ENCODE measurements at places on chromosomes 7 and 10.
A peak's percentile ranks its signal among the peaks of the same experiment; 100 is the strongest.

GRCh38 chr10:58451193-58451889, 61.3 kb upstream of the BICC1 start:
- DNase-seq, result no peak

GRCh38 chr10:51691135-51691534, 8.3 kb downstream of the CSTF2T start:
- no peak for DNase-seq

DNA sequence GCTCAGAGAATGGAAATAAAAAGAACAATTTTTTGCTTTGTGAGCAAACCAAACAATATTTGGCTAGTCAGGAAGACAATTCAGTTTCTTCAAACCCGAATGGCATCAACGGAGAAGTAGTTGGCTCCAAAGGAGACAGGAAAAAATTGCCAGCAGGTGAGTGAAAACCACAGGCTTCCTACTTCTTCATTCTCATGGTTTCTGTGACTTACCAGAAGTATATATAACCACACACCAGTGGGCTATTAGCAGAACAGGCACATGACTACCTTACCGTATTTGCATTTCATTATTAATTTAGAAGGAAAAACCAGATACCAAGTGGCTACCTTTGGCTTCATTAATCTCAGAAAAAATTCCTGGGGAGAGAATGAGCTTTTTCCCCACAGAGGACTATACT, 8.8 kb downstream of the TDRD1 start:
- no peak for DNase-seq

GRCh38 chr7:114670676-114671075, 251.2 kb upstream of the MDFIC start:
- peak; percentile 6 for DNase-seq

- no peak for DNase-seq
These were observed 323.8 kb upstream of the C7orf33 start for GRCh38 chr7:148266795-148267194.

GRCh38 chr7:151845412-151846205, 31.3 kb downstream of the PRKAG2 start:
- DNase-seq, result no peak

DNA sequence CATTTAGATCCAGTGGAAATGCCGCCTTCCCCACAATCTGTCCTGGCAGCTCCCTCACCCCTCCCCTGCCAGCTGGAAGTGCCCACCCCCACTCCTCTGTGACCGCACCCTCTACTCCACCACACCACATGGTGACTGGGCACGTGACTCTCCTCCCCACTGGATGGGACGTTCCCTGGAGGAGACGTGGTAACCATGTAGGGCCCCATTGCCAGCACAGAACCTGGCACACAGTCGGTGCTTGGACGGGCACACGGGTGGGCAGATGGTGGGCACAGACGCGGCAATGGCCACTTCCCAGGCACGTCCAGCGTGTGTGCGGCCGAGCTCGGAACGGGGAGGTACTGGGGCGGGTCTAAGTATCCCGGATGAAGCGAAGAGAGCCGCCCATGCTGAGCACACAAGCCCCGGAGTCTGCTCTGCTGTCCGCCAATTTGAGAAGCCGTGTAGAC, 245.6 kb downstream of the MAD1L1 start:
- DNase-seq, result no peak

- no peak for DNase-seq
These were observed 278.8 kb downstream of the DNAJB9 start for GRCh38 chr7:108848486-108848885.

GRCh38 chr7:45984386-45985295, 63.6 kb upstream of the IGFBP3 start:
- no peak for DNase-seq

DNA sequence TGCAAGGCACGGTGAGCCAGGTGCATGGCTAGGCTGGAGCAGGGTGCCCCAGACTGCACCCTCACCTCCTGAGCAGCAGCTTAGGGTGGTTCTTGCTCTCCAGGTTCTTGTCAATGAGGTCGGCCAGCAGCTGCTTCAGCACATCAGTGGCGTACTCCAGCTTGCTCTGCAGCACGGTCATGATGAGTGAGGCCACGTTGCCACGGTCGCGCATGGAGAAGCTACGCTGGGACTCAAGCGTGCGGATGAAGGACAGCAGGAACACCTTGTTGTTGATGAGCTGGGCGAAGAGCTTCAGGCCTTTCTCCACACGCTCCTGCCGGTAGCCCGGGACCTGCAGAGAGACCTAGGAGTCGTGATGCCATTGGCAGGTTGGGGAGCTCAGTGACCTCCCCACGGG, 408.0 kb downstream of the PLXNA4 start:
- no peak for DNase-seq

GRCh38 chr7:100806276-100806675, 21.0 kb downstream of the EPHB4 start:
- no peak for DNase-seq

- no peak for DNase-seq
These were observed 65.8 kb upstream of the CFAP46 start for GRCh38 chr10:133008196-133008595.

- DNase-seq, result peak; percentile 82
These were observed 163.0 kb upstream of the LAMB4 start for GRCh38 chr7:108293149-108293612.

DNA sequence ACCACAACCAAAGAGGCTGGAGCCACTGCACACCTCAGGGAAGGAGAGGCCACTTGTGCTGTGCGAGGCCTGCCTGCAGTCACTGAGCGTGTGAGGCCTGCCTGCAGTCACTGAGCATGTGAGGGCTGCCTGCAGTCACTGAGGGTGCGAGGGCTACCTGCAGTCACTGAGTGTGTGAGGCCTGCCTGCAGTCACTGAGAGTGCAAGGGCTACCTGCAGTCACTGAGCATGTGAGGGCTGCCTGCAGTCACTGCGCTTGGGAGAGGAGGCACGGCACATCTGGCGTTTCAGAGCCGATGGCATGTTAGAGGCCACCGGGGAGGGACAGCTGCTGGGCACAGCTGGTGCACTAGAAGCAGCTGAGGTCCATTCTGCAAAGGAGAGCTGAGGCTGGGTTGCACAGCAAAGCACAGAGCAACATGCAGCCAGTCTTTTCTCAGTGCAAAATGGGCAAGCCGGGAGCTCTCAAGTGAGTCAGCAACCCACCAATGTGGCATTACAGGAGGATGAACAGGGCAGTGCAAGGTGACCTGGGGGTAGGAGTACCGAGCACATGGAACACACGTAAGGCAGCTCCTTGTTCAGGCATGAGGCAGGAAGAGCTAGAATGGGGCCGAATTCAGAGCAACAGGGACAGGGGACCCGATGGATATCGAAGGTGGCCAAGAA, 540.1 kb downstream of the PTPRN2 start:
- DNase-seq, result no peak

- no peak for DNase-seq
These were observed 185.5 kb downstream of the CAMK1D start for GRCh38 chr10:12534824-12535223.

DNA sequence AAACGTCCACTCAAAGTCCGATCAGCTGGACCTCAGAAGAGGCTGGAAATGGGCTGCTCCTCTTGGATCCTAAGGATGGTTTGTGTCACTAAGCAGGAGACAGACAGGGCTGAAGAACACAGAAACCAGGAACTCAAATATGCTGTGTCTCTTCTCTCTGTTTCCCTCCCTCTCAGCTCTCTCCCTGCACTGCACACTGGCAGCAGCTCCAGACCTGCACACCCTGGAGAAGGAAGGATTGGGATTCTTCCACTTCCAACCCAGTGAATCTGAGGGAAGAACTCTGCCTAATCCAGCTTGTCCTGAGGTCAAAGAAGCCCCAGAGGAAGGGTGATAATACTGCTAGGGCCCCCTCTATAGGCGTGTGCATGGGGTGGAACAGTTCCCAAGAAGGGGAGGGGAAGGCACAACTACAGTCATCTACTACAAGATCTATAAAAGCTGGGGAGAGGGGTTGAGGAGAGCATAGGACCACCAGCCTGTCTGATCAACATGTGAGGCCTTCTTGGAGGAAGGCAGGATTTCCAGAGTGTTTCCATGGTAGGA, 22.7 kb upstream of the ZCCHC24 start:
- DNase-seq, result no peak

DNA sequence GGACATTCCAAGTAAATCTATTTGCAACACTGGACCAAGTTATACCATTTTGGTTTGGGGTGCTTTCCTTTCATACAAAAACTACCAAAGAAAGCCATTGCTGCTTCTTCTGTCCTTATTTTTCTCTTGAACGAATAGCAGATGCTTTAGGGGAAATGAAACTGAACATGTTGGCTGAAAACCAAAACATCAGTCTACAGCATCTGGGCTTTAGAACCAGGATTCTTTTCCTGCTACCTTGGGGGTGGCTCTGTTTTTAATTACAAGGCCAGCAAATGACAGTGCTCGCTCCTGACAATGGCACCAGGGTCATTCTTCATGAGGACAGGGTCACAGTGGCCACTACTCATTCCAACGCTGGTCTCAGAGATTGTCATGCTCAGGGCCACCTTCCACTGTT, 80.3 kb downstream of the WDR11 start:
- DNase-seq, result no peak

GRCh38 chr10:110867807-110868465, 3.8 kb upstream of the PDCD4 start:
- DNase-seq, result no peak

DNA sequence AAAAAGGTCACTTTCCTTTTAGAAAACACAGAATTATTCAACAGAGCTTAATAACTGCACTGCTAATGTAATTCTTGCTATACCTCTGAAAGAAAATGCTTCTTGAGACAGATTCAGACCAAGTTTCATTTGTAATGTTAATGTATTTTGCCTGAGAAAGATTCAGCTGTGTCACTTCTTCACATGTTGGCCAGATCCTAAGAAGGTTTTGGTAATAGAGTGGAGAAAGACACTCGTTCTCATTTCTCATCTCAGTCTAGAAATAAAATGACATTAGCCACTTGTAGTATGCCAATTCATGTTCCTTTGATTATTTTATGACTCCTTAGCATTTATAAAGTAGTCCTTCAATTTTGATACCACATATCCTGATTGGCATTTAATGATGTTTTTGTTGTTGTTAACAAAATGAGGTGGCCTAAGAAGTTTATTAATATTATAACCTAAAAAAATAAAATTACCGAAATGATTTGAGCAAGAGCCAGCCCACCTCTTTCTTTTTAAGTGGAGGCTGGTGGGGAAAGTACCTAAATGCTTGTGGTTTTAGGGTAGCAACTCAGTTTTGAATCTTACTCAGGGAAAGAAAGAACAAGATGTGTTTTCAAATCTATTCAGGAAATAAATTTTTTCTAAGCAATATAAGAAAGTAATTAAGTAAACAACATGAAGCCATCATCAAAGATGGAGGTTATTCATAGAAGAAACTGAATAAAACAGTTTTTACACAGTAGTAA, 16.4 kb upstream of the ELAPOR2 start:
- DNase-seq, result no peak

DNA sequence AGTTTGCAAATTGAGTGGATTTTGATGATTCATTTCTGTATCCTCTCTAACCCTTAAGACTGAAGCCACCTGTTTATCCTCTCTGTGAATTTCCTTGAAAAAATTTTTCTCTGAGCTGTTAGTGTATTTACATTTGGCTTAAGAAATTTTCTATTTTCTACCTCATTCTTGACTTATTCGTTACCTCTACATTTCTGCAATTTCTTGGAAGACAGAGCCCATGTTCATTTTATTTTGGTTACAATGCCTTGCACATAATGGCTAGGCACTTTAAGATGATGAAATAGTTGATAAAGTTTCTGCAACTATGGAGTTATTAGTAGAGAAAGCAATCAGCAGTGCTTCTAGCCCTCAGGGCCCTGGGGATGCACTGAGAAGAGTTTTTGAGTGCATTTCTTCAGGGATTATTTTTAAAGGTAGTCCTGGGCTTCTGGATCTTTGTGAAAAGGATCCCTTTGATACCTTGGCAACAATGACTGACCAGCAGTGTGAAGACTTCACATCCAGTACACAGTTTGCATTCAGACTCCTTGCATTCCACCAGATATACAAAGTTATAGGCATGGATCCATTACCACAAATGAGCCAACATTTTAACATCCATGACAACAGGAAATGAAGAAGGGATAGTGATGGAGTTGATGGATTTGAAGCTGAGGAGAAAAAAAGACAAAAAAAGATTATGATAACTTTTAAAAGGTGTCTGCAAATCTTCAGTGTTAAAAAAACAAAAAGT, 68.2 kb downstream of the CH25H start:
- DNase-seq, result no peak

DNA sequence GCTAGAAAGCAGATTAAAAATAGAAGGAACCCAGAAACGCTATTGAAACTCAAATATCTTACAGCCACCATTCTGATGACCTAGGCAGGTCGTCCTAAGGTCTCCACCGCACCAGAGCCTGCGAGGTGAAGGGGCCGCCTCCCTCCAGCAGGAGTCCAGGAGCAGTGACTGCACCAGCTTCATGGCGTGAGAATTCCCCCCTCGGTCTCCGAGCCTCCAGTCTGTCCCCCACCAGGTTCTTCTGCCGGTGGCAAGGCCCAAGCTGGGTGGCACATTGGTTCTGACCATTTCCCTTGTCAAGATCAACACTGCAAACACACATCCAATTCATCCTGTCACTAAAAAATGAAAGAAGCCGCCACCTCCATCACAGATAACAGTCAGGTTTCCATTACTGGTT, 98.7 kb downstream of the DIP2C start:
- no peak for DNase-seq
